ENCODE measurements at places on chromosomes 6 and 20.

DNA sequence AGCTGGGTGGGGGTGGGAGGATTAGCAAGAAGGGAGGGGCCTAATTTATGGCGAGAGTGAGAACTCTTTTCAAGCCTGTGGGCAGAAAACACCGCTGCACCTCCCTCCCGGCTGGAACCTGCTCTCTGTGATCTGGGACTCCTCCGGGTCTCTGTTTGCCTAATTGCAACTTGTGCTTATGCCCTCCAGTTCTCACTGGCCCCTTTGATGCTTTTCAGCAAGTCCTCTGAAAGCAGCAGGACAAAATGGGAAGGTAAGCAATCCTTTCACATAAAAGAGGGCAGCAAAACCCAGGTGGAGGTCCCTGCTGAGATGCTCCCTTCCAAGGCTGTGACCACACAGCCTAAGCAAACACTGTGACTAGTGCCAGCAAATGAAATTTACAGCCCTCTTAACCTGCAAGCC lies 523.0 kb upstream of the FLRT3 start:
- DNase-seq = no peak

GRCh38 chr6:145865595-145865994 lies 51.0 kb upstream of the FBXO30 start:
- peak; percentile 13 for DNase-seq

- DNase-seq = no peak
Measured at GRCh38 chr20:34747479-34747878, 43.3 kb downstream of the TP53INP2 start.

GRCh38 chr6:3138341-3138740 lies 19.0 kb downstream of the TUBB2A start:
- DNase-seq = no peak

- no peak for DNase-seq
Measured at GRCh38 chr20:58076405-58076804, 152.0 kb downstream of the ANKRD60 start.

GRCh38 chr6:2957696-2958330 lies 13.6 kb downstream of the SERPINB6 start:
- no peak for DNase-seq
